Right lung (tissue), 10 donors: ENCODE measurements at places on chromosomes 4 and X.

DNA sequence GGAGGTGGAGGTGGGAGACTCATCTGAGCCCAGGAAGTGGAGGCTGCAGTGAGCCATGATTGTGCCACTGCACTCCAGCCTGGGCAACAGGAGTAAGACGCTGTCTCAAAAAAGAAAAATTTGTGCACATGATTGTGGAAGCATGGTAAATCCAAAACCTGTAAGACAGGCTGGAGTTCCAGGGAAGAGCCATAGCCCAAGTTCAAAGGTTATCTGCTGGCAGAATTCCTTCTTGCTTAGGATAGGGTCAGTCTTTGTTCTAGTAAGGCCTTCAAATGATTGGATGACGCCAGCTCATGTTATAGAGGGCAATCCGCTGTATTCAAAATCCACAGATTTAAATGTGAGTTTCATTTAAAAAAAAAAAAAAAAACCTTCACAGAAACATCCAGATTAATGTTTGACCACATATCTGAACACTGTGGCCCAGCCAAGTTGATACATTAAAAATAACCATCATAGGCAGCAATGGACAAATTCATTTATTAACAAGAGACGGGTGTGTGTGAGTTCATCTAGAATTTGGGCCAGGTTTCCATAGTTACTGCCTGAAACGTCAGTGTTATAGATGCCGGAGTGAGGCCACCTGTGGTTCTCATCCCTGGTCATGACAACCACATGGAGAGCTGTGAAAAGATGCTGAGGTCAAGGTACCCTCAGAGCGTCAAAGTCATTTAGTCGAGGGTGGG is 35.2 kb upstream of the SLC2A9 start:
- no peak for DNase-seq

- DNase-seq = no peak
These were observed 134.2 kb downstream of the SPOCK3 start for GRCh38 chr4:167100120-167100519.

- DNase-seq = no peak
These were observed 39.8 kb upstream of the LAS1L start for GRCh38 chrX:65574356-65574755.

DNA sequence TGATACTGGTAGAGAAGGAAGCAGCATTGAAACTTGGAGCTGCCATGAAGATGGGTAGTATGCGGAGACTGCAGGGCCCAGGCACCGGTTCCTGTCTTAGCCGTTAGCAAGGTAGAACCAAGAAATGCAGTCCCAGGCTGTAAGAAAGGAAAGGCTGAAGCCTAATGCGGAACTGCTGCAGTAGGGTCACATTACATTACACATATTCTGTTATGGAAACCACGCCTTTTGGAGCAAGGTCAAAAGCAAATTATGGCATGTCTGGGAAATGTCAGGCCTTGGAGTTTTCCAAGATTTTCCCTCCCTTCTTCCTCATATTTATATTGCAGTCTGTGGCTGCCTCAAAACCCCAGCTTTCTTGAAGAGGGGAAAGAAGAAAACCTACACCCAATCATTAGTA is 204.8 kb upstream of the RASGEF1B start:
- peak; percentile 54 for DNase-seq

DNA sequence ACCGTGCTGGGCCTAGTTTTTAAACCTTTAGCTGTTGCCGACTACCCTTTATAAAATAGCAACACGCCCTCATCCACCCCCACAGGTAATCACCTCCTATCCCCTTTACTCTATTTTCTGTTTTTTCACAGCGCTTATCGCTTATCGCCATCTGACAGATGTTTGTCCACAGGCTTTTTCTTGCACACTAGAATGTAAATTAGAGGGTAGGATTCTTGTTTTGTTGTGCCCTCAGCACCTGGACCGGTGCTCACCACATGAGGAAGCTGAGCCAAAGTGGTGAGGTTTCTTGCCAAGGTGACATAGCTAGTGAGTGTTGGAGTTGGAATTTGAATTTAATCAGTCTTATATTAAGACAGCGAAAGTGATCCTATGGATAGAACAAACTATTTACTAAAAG is 2.9 kb upstream of the RBBP7 start:
- DNase-seq = no peak
